ENCODE measurements at places on chromosomes 11 and 22.

- DNase-seq: no peak
Observed at GRCh38 chr11:94549146-94549545, 5.4 kb downstream of the FUT4 start.

DNA sequence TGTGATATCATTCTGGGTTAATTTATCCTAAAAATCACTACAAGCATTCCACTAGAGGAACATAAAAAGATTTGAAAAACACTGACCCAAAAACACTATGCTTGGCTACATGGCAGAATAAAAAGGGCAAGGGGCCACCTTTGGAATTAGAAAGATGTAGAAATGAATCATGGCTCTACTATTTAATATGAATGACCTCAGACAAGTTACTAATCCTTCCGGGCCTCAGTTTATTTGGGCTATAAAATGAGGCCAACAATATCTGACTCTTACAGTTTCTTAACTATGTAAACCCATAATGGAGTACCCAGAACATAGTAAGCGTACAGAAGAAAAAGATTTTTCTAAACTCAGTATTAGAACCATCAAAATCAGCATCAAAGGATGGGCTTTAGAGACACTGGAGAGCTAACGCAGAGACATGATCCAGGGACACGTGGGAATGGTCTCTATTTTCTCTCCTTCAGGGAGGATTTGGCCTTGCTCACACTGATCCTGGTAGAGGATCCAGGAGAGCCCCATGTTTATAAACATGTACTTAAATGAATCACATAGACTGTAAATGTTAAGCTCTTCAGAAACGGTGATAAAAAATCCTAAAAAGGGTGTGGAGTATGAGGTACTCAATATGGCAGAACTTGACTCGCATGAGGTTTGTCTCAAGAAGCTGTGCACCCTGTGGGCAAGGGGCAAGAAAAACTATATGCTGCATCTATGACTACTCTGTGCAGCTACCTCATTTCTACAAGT lies 288.4 kb upstream of the PITPNB start:
- no peak for DNase-seq

- DNase-seq: no peak
Observed at GRCh38 chr11:13927481-13927880, 35.0 kb upstream of the SPON1 start.

DNA sequence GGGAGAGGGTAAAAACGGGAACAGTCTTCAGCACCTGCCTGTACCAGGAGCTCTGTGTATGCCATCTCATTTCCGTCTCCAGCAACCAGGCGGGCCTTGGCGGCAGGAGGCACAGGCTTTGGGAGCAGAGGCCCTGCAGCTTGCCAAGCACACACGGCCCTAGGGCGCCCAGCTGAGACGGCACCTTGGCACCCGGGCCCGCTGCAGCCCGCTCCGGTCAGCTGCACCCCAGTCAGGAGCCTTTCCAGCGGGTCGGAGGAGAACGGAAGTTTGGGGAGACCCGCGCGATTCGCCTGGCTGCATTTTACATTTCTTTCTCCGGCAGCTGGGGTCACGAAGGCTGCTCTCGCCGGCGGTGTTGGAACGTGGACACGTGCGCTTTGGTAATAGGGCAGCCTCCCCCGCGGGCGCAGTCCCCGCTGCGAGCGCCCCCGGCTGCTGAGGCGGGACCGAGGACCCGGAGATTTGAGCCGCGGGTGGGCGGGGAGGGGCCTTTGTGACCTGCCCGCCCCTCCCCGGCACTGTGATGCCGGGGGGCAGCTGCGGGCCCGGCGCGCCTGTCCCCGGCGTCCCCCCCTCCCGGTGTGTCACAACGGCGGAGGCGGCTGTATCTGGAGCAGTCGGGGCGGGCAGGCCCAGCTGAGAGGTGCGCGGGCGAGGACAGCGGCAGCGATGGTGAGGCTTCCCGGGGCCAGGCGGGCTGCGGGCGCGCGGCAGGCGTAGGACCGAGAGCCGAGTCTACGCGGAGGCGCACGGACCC lies at the start of gene TUBA8:
Gene TUBA8, plus strand, starts transcription at position 616 of the 760 bp plus-strand sequence. Its CDS starts 57 bp downstream, at position 673.
- DNase-seq: no peak

DNA sequence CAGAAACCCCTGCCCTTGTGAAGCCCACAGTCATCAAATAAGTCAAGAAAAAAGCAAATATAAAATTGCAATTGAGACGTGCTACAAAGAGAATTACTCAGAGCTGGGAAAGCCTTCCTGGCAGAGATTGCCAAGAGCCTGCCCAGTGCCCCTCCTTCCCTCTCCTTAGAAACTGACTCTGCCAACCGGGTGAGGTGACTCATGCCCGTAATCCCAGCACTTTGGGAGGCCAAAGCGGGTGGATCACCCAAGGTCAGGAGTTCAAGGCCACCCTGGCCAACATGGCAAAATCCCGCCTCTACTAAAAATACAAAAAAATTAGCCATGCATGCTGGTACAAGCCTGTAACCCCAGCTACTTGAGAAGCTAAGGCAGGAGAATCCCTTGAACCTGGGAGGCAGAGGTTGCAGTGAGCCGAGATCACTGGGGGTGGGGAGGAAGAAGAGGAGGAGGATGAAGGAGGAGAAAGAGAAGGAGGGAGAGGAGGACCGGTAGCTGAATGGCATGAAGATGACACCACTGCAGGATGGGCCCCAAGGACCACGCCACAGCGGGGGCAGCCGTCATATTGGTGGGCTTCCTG lies 76.1 kb upstream of the RTL6 start:
- DNase-seq: no peak

DNA sequence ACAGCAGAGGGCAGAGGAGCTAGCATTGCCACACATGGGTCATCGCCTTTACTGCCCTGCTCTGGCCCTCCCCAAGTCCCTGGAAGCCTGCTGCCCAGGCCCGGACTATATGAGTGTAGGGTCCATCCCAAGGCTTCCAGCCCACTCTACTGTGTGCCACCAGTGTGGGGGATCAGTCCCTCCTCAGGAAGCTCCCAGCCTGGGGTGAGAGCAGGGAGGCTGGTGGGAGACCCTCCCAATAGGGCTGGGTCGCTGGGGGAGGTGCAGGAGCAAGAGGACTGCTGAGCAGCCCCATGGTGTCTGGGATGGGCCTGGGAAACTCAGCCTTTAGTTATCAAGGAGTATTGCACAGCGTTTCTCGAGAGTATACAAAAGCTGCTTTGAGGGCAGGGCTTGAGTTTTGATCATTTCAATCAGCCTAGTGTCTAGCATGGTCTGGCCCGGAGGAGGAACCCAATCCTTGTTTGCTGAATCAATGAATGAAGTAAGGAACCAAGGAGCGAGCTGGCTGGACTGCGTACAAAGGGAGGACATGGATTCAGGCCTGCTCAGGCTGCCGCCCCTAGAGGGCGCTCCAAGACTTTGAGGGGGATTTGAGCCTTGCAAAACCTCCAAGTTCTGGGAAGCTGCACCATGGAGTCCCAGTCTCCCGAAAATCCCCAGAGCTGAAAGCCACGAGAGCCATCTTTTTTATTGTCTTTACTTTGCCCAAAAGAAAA lies 89.0 kb upstream of the PARVA start:
- peak; percentile 16 for DNase-seq

- DNase-seq: no peak
Observed at GRCh38 chr11:75487365-75487764, 38.4 kb downstream of the GDPD5 start.

Data from activated CD4-positive, alpha-beta T cell treated with anti-CD3 and anti-CD28 coated beads, Interleukin-2, amount 50 U/mL, for 24 hours (primary cell).